Stimulated activated CD8-positive, alpha-beta memory T cell treated with anti-CD3 and anti-CD28 coated beads, Interleukin-4, amount 100 ng/mL, for 1 hour (primary cell): ENCODE measurements at places on chromosomes 12 and 14.

DNA sequence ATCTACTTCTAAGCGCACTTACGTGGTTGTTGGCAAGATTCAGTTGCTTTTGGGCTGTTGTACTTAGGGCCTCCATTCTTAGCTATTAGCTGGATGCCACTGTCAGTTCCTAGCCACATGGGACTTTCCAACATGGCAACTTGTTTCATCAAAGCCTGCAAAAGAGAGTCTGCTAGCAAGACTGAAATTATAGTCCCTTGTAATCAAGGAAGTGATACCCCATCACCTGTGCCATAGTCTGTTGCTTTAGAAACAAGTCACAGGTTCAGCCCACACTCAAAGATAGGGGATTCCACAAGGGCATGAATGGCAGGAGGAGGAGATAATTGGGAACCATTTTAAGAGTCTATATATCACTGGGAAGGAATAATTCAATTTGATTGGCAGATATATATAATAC, 27.1 kb upstream of the SLC17A8 start:
- no peak for DNase-seq

- DNase-seq = no peak
Measured at GRCh38 chr12:93341409-93342049, 36.2 kb upstream of the NUDT4 start.

DNA sequence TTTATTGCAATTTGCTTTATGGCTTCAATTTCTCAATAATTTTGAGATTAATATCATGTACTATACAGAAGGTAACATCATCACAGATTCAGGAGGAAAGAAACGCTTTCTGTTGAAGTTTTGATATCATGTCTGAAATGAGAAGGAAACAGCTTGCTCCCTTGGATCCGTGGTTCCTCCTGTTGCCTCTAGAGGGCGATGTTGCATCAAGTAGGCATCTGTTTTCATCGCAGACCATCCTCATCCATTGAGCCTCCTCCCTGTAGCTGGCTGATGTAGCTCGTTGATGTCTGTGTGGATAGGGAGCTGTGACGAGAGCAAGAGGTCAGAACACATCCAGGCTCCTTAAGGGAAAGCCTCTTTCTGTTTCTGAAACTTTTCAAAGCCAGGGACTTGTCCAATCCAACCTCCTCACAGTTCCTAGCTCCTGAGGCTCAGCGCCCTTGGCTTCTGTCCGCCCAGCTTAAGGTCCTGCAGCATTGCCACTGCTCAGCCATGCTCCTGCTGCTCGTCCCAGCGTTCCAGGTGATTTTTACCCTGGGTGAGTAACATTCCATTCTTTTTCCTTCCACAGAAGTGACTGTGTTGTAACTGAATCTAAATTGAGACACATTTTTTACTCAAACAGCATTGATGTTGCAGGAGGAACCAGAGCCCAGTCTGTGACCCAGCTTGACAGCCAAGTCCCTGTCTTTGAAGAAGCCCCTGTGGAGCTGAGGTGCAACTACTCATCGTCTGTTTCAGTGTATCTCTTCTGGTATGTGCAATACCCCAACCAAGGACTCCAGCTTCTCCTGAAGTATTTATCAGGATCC, 304.8 kb upstream of the OR4E1 start:
- peak; percentile 23 for DNase-seq

- no peak for DNase-seq
Measured at GRCh38 chr14:27391331-27391730, 793.5 kb upstream of the NOVA1 start.

- DNase-seq = no peak
Measured at GRCh38 chr12:56234746-56235436, 5.0 kb downstream of the SLC39A5 start.
